ENCODE measurements at places on chromosomes 16 and 17. TPM values are rescaled to one million over a fixed set of nuclear protein-coding genes. Genes with fewer than 3 reads are reported as not detected.

The NAGS gene
- 0.94 TPM for total RNA-seq

The ABCA8 gene
- 50.8 TPM for total RNA-seq

The MAF gene
- total RNA-seq = 109 TPM

The CALB2 gene
- 1.1 TPM for total RNA-seq

The COPRS gene
- total RNA-seq = 56.9 TPM

The MEOX1 gene
- total RNA-seq = 6.9 TPM

The NOD2 gene
- 3.7 TPM for total RNA-seq

The C17orf75 gene
- total RNA-seq = 16.2 TPM

All from aorta (tissue), 5 donors.